Left renal cortex interstitium (tissue), 4 donors: ENCODE measurements at places on chromosomes 2 and 18.
A peak's percentile ranks its signal among the peaks of the same experiment; 100 is the strongest.

DNA sequence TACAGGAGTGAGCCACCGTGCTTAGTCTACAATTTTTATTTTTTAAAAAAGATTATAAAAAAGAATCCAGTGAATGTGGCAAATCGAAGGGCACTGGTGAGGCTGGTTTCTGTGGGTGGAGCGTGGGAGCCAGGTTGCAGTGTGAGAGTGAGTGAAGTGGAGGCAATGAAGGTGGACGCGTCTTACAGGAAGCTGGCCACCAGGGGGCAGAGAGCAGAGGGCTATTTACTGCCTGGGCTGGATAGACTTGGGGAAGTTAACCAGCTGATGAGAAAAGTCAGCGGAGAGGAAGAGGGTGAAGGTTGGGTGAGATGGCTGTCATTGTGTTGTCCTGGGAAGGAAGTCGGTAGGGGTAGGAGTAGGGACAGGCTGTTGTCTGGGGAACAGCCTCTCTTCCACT is 6.8 kb downstream of the SCTR start:
- no peak for DNase-seq

DNA sequence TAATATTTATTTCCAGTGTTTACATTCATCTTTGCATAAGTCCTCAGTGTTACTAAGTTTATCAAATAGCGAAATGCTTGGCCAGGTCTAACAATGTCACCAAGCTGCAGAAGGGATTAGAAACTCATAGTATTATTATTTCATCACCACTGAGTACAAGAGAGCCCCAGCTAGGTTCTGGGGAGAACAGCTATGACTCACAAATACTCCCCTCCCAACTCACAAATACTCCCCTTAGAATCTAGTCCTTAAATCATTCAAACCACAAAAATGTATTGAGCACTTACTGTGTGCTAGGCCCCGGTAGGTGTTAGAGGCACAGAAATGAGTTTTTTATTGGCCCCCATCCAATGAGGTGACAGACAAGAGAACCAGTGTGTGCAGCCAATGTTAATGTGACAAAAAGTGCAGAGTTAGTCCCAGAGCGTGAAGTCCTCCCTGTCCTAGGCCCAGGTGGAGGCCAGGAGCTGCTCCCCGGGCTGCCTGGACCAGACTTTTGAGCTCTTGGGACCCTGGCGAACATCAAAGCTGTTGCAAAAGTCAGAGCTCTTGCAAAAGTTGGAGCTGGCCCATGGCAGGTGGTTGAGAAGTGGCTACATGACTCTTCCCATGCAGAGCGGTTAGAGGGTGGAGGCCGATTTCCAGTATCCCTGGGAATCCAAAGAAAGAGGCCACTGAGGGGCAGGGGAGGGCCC is 9.8 kb downstream of the STEAP3 start:
- no peak for DNase-seq

GRCh38 chr2:99084256-99084655 is 57.3 kb upstream of the C2orf15 start:
- DNase-seq: no peak

DNA sequence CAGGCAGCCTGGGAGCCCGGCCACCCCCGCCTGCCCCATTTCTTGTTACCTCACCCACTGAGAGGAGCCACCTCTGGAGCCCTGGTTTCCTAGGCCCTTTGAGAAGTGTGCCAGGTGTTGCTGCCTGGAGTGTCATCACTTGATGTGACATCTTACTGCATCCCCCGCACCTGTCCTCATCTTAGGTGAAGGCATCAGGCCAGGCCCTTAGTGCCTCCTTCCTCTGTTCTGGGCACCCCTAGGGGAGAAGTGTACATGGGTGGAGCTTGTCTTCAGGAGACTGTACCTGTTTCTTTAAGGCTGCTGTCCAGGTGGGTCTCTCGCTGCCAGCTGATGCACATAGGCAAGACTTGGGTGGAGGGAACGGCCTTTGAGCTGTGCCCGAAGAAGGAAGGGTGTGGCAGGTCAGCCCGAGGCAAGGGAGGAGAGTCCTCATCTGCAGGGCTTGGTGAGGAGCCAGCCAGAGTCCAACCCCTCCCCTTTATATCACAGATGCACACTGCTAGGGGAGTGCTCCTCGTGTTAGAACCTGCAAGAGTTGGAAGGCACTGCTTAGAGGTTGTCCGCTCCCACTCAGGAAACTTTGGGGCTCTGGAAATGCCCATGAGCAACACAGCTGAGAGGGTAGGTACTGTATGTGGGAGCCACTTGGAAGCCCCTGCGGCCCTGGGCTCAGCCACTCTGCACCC is 45.9 kb downstream of the NCK2 start:
- DNase-seq: no peak

GRCh38 chr2:42367835-42368234 is 6.8 kb upstream of the COX7A2L start:
- DNase-seq: peak; percentile 71

- DNase-seq: no peak
Observed at GRCh38 chr2:234178330-234179030, 128.0 kb downstream of the SPP2 start.
